CD4-positive, alpha-beta T cell treated with Interferon alpha-2 for 1 hour (primary cell): ENCODE measurements at places on chromosomes 1 and 21.

- no peak for DNase-seq
These were observed 15.3 kb downstream of the MASP2 start for GRCh38 chr1:11031624-11032262.

DNA sequence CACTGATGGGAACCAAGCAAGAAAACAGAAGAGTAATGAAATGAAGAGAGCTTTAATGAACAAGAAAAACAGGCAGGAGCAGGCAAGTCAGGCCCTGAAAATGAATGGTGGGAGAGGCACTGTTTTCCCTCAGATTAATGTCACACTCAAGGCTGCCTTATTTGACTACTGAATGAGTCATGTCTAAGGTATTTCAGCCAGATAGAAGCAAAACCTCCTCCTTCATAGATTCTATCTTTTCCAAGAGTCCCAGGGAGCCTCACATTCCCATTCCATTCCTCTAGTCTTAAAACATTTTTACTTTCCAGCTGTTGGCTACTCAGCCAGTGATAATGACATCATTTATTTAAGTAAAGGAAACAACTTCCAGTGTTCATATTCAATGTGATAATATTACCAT lies 228.4 kb upstream of the NRIP1 start:
- DNase-seq, result no peak

GRCh38 chr1:185733818-185734735 lies at the start of gene HMCN1:
Gene HMCN1 (plus strand): TSS chr1:185734391. CDS start chr1:185734780, 389 bp downstream.
- DNase-seq, result no peak

DNA sequence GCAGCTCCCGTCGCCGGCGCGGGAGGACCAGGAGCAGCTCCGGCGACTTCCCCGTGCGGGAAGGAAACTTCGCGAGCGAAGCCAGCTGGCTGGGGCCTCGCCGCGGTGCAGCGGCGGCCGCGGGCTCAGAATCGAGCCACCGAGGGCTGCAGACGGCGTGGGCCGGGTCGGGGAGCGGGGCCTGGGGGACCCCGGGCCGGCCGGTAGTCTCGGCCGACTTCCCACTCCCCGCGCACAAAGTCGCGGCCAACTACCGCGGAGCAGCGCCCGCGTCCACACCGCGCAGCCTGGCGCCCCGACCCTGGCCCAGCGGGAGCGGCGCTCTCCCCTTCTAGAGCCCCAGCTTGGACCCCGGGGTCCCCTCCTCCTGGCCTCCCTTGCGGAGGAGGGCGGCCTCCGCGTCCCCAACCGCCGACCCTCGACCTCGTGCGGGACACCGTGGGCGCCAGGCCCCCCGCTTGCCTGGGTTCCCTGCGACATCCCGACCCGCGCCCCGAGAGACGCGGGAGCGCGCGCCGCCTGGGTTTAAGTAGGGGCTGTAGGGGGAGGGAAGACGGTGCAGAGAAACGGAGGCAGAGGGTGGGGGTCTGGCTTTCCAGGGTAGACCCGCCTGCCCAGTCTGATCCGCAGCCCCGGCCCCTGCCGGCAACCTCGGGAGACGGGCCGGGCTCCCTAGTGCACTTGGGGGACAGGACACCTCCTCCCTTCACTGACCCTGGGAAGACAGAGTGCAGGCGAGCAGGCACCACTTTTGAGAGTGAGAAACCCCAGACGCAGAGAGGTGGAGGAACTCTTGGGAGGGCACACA lies 4.7 kb downstream of the PRDM16 start:
- no peak for DNase-seq

- DNase-seq, result no peak
These were observed 14.1 kb downstream of the TTC3 start for GRCh38 chr21:37087188-37087587.

DNA sequence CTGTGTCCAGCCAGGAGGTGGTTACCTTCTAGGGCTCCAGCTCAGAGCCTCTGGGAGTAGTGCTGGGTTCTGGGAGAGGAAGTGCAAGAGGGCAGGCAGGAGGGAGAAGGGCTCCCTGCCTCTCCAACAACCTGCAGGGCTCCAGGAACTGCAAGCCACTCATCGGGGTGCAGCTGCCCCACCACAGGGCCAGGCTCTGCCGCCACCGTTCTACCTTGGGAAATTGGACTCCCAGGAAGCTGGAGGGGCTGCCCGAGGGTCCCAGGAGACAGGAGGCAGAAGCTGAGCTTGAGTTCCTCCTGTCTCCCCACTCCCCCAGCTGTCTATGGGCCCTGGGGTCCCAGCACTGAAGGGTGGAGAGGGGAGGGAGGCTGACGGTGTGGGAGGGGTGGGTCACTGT lies 7.4 kb upstream of the PRDM16 start:
- DNase-seq, result no peak

DNA sequence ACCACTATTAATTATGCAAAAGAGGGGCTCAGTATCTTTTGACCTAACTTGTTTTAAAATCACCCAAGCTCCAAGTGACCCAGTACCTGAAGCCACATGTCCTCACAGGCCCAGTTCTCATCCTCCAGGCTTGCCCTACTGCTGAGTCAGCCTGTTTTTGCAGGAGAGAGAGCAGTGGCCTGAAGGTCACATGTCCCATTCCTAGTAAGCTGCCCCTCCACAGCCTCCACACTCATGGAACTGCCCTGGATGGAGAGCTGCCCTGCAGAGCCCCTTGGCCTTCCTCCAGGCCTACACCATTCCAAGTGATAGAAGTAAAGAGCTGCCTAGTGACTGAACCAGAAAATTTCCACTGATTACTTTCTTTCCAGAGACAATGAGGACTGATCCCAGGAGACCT lies 139.8 kb upstream of the ST6GALNAC5 start:
- DNase-seq, result no peak

GRCh38 chr1:59553371-59553770 lies 256.5 kb downstream of the FGGY start:
- DNase-seq, result no peak

- no peak for DNase-seq
These were observed 83.7 kb downstream of the PROX1 start for GRCh38 chr1:214071469-214071868.

GRCh38 chr1:7594714-7595295 lies 176.3 kb upstream of the VAMP3 start:
- no peak for DNase-seq

DNA sequence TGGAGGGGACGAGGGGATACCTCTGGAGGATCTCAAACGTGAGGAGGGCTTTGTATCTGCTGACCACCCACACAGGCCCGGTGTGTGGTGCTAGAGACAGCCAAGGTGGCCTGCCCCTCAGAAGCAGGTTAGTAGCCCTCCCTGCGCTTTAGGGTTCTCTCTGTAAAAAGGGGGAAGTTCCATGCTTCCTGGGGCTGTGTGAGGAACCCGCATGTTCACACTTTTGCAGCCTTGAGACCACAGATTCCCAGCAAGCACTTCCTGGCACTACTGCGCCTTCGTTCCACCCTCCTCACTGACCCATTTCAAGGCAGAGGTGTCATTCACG lies 7.9 kb upstream of the GUCA2B start:
- no peak for DNase-seq

DNA sequence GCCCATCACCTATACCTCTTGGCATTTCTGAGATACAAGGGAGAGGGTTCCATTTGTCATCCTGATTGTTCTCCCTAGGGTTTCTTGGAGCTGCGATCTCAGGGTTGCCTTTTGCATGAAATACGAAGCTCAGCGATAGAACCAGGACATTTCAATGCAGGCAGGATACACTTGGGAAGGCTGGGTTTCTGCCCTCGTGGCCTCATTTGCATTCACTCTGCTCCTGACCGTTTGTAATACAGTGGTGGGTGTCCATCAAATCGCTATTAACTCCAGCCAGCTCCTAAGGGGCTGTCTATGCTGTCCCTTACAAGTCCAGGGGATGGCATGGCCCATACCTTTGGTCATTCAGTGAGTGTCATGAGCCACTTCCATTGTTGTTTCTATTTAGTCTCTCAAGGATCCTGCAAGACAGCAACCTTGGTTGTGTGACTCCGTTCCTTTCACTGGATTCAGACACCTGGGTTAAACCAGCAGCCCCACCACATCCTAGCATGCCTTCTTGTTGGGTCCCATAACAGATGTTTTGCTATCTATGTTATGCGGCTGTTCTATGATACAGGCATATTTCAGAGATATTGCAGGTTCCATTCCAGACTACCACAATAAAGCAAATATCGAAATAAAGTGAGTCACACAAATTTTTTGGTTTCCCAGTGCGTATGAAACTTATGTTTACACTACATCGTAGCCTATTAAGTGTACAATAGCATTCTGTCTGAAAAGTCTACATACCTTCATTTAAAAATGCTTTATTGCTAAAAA lies 18.3 kb downstream of the KAZN start:
- DNase-seq, result no peak

DNA sequence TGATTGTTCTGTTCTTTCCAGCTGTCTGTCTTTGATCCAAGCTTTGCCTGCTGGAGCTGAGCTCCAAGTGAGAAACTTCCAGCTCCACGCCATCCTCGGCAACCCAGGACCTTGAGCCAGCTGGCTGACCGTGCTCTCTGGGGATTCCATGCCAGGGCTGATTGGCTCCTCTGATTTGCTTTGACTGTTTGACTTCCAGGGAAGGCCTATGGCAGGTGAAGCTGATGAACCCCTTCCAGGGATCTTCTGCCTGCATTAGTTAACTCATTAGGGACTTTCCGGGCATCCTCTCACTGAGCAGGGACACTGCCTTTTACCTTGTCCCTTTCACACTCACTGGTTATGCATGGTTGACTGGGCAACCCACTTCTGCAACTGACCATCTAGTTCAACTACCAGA lies 406.1 kb downstream of the RPS6KC1 start:
- DNase-seq, result no peak

DNA sequence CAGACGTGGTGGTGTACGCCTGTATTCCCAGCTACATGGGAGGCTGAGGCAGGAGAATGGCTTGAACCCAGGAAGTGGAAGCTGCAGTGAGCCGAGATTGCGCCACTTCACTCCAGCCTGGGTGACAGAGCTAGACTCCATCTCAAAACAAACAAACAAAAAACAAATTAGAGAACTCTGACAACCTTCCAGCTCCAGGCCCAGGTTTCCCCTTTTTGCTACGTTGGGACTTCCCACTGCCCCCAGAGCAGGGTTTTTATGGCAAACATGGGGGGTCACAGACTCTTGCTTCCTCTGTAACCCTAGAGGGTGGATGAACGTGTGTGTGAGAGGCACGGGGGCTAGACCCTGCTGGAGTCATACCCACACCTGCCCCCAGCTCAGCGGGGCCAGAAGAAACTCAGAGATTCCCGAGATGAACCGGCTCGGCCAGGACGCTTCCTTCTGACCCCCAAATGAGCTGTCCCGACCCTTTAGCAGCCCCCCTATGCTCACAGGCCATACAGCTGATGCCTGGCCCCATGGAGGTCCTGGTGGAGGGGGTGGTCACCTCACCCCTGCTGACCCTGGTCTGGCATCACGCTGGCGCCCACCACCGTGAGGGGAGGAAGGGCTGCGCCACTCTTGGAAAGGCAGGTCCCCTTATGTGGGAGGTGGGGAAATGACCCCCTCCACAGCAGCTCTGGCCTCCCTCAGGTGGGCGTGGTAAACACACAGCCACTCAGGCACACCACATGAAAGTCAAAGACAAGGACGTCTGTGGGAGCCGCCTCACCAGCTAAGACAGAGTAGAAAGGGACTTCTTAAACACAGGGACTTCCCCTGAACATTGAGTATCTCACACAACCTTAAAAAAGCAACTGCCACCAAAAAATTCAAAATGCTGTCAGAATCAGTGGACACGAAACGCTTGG lies 7.1 kb downstream of the GPR157 start:
- DNase-seq, result peak; percentile 36

DNA sequence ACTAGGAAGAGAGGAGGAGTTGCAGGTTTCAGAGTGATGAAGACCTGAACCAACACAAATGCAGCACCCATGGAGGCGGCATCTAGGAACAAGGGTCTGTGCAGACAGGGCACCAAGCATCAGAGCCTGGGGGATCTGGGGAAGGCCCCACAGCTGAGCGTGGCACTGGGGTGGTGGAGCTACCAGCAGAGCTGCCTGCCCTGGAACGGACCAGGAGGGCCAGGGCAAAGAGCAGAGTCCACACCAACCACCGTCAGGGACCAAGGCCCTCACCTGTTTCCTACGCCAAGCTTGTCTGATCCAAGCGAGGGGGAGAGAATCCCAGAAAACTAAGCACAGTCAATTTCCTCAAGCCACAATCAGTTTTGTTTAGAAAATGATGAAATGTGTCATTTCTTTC lies 79.0 kb upstream of the SYT6 start:
- DNase-seq, result no peak

DNA sequence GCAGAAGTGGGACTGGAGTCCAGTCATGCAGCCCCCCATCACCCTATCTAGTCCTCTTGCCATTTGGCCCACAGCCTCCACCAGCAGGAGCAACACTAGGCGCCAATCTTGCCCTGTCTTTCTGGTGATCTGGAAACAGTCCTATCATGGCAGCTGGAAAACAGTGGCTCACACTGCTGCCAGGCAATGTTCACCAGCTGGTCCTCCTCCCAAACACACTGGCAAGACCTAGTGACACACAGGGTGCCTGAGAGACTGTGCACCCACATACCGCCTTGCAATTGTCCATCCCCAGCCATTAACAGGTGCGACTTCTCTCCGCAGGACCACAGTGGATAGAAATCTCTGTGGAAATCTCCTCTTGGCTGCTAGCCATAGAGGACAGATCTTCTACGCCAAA lies 105.5 kb downstream of the HIVEP3 start:
- no peak for DNase-seq
